Activated T-cell treated with anti-CD3 and anti-CD28 coated beads for 24 hours (primary cell): ENCODE measurements at places on chromosomes 12 and 14.

DNA sequence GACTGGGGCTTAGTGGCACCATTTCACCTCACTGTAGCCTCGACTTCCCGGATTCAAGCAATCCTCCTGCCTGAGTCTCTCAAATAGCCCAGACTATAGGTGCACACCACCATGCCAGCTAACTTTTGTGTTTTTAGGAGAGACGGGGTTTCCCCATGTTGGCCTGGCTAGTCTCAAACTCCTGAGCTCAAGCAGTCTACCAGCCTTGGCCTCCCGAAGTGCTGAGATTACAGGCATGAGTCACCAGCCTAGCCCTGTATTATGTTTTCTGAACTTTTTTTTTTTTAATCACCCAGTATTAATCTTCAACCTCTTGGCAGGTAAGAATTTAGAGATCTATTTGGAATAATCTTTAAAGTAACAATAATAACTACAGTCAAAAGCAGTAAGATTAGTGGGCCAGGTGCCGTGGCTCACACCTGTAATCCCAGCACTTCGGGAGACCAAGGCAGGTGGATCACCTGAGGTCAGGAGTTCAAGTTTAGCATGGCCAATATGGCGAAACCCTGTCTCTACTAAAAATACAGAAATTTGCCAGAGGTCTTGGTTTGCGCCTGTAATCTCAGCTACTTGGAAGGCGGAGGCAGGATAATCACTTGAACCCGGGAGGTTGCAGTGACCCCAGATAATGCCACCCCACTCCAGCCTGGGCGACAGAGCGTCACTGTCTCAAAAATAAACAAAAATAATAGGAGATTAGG is 8.6 kb downstream of the NANOG start:
- no peak for DNase-seq

- no peak for DNase-seq
These were observed 305.6 kb downstream of the RAD51B start for GRCh38 chr14:68124979-68125731.

DNA sequence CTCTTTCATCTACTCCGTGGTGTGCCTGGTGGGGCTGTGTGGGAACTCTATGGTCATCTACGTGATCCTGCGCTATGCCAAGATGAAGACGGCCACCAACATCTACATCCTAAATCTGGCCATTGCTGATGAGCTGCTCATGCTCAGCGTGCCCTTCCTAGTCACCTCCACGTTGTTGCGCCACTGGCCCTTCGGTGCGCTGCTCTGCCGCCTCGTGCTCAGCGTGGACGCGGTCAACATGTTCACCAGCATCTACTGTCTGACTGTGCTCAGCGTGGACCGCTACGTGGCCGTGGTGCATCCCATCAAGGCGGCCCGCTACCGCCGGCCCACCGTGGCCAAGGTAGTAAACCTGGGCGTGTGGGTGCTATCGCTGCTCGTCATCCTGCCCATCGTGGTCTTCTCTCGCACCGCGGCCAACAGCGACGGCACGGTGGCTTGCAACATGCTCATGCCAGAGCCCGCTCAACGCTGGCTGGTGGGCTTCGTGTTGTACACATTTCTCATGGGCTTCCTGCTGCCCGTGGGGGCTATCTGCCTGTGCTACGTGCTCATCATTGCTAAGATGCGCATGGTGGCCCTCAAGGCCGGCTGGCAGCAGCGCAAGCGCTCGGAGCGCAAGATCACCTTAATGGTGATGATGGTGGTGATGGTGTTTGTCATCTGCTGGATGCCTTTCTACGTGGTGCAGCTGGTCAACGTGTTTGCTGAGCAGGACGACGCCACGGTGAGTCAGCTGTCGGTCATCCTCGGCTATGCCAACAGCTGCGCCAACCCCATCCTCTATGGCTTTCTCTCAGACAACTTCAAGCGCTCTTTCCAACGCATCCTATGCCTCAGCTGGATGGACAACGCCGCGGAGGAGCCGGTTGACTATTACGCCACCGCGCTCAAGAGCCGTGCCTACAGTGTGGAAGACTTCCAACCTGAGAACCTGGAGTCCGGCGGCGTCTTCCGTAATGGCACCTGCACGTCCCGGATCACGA is 2.2 kb downstream of the SSTR1 start:
- DNase-seq: no peak

DNA sequence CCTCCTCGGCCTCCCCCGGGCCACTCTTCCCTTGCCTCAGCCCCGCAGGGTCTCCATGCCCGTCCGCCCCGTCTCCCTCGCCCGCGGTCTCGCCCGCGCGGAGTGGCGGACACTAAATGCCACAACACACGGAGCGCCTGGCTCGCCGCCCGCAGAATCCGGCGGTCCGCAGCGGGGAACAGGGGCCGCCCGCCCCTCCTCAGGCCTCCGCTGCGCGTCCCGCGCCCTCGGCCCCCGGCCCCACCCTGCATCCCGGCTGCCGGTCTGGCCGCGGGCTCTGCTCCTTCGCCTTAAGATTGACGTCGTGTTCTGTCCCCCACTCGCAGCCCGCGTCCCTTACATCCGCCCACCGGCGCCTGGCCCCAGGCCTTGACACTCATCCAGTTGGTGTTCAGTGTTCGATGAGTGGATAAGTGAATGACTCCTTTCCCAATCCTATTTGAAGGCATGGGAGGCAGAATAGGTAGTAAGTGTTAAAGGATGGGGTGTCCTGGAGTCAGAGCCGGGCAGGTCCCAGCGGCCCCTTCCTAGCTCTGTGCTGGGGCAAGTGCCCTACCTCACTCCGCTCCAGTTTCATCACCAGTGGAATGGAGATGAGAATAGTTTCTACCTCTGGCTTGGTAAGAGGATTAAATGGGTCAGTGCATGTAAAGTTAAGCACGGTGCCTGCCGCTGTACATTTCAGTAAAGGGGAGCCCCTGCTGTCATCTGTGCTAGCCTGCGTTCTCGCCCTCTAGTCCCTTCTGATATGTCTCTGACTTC is 622 bp downstream of the TECPR2 start:
- no peak for DNase-seq

DNA sequence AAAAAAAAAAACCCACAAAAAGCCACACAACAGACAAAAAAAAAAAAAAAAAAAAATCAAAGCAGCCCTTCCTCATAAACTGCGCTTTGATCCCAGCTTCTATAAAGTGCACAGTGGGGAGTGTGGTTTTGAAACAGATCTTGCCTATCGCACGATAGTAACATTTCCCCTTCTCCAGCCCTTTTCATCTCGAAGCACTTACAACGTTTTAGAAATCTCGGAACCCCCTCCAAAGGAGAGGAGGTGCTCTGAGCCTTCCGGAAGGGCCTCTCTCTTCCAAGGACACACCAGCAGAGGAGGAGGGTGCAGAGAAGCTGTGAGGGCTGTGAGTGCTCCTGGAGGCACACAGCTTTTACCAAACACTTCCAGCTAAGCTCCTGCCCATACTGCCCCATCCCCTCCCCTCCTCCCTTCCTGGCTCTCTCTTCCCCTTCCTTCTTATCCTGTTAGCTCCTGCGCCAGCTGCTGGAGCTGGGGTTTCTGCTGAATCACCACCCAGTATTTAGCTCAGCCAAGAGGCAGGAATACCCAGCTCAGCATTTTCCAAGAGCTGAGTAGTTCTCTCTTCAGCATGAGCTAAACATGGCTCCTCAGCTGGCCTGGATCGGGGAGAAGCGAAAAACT is 28.4 kb downstream of the SLC7A8 start:
- DNase-seq: no peak

DNA sequence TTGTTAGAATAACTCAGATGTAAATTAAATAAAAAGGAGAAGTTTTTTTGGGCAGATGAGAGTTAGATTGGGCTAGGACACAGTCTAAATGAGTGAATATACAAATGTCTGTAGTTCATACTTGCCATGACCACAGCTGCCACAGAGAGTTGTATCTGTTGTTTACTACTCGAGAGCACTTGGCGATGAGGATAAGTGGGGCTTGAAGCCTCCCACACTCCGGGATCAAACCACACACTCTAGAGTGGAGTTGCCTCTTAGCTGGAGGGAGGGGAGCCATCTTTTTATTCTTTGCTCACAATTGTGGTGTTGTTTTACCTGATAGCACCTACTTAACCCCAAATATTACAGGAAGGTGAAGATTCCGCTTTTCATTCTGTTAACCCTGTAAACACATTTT is 27.5 kb downstream of the BEST3 start:
- no peak for DNase-seq

GRCh38 chr12:42145197-42145549 is 499 bp upstream of the GXYLT1 start:
- DNase-seq: no peak

DNA sequence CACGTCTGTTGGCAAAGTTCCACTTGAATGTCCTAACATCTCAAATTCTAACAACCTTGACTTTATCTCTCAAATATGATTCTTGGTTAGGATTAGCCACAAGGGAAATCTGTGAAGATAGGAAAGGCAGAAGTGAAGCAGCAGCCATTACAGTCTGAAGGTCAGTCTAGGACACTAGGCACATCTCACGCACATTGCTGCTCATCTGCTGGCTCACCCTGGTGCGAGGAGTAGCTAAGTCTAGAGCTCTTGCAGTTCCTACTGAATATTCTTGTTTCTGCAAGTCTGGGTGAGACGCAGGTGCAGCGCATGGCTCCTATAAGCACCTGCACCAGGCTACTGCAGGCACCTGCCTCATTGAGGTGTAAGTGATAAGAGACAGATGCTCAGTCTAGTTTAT is 6.4 kb upstream of the SLC25A3 start:
- DNase-seq: no peak

DNA sequence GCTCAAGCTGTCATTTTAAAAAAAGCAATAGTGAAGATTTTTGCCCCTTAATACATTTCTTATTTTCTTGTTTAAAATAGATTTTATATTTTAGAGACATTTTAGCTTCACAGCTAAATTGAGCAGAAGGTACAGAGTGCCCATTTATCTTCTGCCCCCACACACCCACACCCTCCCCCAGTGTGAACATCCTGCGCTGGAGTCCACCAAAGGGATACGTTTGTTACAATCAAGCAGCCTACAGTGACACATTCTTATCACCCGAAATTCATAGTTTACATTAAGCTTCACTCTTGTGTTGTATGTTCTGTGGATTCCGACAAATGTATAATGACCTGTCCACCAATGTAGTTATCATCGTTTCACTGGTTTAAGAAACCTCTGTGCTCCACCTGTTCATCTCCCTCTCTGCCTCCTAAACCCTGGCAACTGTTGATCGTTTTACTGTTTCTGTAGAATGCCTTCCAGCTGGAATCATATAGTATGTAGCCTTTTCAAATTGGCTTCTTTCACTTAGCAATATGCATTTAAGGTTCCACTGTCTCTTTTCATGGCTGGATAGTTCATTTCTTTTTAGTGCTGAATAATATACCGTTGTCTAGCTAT is 91.0 kb upstream of the TRAF3 start:
- no peak for DNase-seq

GRCh38 chr12:107894589-107894988 is 120.1 kb downstream of the ASCL4 start:
- DNase-seq: no peak

GRCh38 chr12:22101749-22102243 is 55.8 kb downstream of the CMAS start:
- no peak for DNase-seq

- DNase-seq: no peak
These were observed 467.6 kb downstream of the PRKD1 start for GRCh38 chr14:29459969-29460560.

- DNase-seq: no peak
These were observed 286.9 kb downstream of the ERC1 start for GRCh38 chr12:1277905-1278304.

DNA sequence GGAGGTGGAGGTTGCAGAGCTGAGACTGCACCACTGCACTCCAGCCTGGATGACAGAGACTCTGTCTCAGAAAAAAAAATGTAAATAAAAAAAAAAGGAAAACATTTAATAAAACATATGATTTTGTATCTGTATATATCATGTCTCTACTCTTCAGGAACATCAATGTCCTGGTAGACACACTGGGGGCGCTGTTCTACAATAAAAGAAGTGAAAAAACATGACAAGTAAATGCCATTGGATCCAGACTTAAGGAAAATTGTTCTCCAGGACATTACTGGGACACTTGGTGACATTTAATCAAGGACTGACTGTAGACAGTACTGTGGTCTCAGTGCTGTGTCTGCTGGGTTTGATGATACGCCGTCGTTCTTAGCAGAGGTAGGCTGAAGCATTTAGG is 15.5 kb upstream of the KLC1 start:
- no peak for DNase-seq

GRCh38 chr12:67362526-67362925 is 93.4 kb downstream of the CAND1 start:
- no peak for DNase-seq

GRCh38 chr12:53234271-53234914 is 2.4 kb upstream of the RARG start:
- DNase-seq: no peak

DNA sequence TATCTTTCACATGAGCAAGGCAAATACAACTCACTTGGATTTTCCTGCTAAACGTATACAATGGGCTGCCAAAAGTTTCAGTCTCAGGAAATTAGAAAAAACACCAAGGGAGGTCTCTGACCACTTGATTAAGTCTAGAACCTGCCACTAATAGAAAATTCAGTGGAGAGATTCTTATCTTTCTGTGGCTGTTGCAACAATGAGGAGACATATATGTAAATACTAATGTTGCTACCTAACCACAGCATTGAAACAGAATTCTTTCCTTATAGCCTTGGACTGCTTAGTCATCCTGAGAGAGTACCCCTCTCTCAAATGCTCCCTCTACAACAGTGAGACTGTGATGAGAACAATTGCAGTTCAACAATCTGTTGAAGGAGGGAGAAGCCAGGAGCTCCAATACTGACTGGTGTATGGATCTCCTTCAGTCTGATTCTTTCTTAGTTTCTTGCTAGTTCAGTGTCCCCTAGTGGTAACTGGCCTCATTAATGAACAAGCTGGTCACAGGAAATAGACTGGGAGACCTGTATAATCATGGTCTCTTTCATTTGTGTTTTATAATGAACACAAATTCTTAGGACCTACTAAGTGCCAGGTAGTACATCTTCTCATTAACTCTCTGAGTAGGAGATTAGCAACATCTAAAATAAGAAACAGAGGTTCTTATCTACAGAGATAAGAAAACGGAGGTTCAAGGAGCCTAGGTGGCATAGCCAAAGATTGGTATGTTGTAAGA is 164.5 kb downstream of the SLC38A4 start:
- no peak for DNase-seq

DNA sequence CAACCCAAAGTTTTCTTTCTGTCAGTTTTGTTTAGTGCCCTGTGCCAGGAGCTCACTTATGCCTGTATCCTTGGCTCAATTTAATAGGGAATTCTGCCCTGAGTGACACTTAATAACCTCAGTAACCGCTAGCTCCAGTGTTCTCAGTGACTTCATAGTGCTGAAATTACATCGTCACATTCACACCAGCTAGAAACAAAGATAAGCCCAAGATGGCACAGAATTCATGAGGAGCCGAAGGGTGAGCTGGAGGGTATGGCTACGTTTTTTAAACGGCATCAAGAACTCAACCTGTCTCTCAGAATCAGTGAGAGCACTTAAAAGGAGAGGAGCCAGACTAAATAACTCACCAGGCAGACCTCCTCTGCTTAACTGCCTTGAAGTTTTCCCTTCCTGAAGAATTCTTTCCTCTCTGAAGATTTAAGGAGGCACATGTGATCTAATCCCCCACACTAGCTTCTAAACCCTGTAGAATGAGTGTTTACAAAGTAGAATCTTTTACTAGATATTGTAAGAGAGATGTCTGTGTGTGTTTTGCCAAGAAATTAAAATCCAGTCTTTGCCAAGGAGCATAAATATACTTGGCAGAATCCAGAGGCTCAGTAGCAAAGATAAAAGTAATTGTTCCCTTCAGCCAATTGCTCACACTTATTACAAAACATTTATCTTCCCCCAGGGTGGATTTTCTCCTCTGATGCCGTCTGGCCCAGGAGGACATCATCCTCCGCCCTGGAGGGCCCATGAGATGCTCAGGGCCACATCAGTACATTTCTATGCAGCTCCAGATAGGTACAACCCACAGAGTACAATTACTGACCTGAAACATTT is 37.3 kb downstream of the PTGER2 start:
- DNase-seq: no peak
